ENCODE measurements at places on chromosomes 12 and 14. TPM values are rescaled to one million over a fixed set of nuclear protein-coding genes. Genes with fewer than 3 reads are reported as not detected.

AQP2 gene
- not detected for total RNA-seq

CLECL1 gene
- not detected for total RNA-seq

IL26 gene
- not detected for total RNA-seq

HCAR1 gene
- total RNA-seq = 2.6 TPM

CABP1 gene
- total RNA-seq = 1.0 TPM

MCRS1 gene
- 38.6 TPM for total RNA-seq

TUNAR gene
- 0.92 TPM for total RNA-seq

CARMIL3 gene
- total RNA-seq = not detected

RPS6KL1 gene
- total RNA-seq = 2.7 TPM
